ENCODE measurements at places on chromosomes 16 and 17.

DNA sequence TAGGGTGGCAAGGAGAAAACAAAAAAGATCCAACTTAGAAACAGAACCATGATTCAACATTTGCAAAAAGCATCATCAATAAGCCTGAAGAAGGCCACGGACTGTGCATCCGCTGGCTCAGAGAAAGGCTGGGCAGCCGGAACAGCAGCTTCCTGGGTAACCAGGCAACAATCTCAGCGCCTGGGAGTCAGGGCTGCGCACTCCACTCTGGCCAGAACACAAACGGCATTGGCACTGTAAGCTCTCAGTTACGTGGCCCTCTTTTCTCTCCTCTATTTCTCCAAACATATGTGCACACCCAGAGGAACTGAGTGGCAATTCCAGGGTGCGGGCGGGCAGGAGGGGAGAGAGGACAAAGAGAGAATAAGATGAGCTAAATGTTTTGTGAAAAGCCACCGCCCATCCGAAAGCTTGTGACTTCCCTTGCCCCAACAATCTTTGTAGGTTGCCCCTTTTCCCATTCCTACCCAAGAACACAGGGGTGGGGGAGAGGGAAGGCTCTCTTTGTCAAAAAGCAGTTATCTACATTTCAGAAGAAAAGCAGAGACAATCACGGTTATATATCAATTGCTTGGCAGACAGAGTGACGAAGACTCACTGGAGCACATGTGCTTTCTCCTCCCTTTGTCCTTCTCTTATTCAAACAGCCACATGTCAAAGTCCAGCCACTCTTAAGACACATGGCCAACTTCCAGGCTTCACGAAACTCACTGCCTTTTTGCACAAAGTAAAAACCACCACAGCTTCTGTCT lies 6.6 kb upstream of the GHDC start:
- H3K27me3 ChIP-seq: no peaks in the 10 kb centered on the region
- no peak overlapping the region for H3K27ac ChIP-seq
- H3K4me1 ChIP-seq: no peaks in the 10 kb centered on the region
- H3K36me3 ChIP-seq: 0 out of 2 replicates have a peak, but pooled peaks cover 2% of the 10 kb centered on the region
- H3K4me3 ChIP-seq: no peak overlapping the region

DNA sequence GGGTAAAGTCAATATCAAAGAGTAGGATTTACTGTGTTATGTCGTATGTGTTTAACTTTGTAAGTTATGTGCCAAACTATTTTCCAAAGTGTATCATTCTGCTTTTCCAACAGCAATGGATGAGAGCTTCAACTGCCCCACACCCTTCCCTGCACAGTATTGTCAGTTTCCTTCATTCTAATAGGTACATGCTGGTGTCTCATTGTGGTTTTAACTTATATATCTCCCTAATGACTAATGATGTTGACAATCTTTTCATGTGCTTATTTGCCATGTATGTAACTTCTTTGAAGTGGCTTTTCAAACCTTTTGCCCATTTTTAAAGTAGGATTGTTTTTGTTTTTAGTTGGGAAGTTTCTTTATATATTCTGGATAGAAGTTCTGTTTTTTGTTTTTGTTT lies 3.8 kb downstream of the DDX19B start:
- H3K27ac ChIP-seq: no peak overlapping the region
- no peaks in the 10 kb centered on the region for H3K27me3 ChIP-seq
- no peak overlapping the region for H3K4me3 ChIP-seq

- no peak for DNase-seq
- H3K4me1 ChIP-seq: 0 out of 2 replicates have a peak, but pooled peaks cover 1% of the 10 kb centered on the region
- no peak overlapping the region for H3K4me3 ChIP-seq
- H3K36me3 ChIP-seq: no peaks in the 10 kb centered on the region
- H3K27me3 ChIP-seq: no peaks in the 10 kb centered on the region
These were observed 11.3 kb upstream of the PDXDC1 start for GRCh38 chr16:14963281-14964173.

- DNase-seq: no peak
- H3K27me3 ChIP-seq: no peaks in the 10 kb centered on the region
- H3K36me3 ChIP-seq: no peaks in the 10 kb centered on the region
- peaks cover 1% of the 10 kb centered on the region for H3K4me1 ChIP-seq
- H3K27ac ChIP-seq: no peak overlapping the region
- H3K4me3 ChIP-seq: no peak overlapping the region
These were observed 82.3 kb downstream of the SDR42E1 start for GRCh38 chr16:81928975-81929374.

GRCh38 chr16:11497851-11498289 lies 88.8 kb downstream of the LITAF start:
- no peak overlapping the region for H3K27ac ChIP-seq
- no peaks in the 10 kb centered on the region for H3K27me3 ChIP-seq
- peaks cover 13% of the 10 kb centered on the region for H3K4me1 ChIP-seq
- H3K36me3 ChIP-seq: no peaks in the 10 kb centered on the region

GRCh38 chr16:73356401-73357079 lies 308.6 kb upstream of the ZFHX3 start:
- H3K36me3 ChIP-seq: no peaks in the 10 kb centered on the region
- peak; percentile 5 for DNase-seq
- H3K4me3 ChIP-seq: no peak overlapping the region
- H3K27ac ChIP-seq: no peak overlapping the region

DNA sequence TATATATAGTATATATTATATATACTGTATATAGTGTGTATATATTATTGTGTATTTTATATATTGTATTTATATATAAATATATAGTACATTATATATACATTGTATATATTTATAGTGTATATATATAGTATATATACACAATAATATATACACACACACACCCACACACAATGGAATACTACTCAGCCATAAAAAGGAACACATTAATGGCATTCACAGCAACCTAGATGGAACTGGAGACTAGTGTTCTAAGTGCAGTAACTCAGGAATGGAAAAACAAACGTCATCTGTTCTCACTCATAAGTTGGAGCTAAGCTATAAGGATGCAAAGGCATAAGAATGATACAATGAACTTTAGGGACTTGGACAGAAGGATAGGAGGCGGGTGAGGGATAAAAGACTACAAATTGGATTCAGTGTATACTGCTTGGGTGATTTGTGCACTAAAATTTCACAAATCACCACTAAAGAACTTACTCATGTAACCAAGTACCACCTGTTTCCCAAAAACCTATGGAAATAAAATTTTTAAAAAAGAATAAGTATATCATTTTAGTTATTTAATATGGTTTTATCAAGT lies 201.9 kb upstream of the CDH11 start:
- no peak for DNase-seq
- H3K4me3 ChIP-seq: no peak overlapping the region
- no peaks in the 10 kb centered on the region for H3K36me3 ChIP-seq
- no peaks in the 10 kb centered on the region for H3K4me1 ChIP-seq

DNA sequence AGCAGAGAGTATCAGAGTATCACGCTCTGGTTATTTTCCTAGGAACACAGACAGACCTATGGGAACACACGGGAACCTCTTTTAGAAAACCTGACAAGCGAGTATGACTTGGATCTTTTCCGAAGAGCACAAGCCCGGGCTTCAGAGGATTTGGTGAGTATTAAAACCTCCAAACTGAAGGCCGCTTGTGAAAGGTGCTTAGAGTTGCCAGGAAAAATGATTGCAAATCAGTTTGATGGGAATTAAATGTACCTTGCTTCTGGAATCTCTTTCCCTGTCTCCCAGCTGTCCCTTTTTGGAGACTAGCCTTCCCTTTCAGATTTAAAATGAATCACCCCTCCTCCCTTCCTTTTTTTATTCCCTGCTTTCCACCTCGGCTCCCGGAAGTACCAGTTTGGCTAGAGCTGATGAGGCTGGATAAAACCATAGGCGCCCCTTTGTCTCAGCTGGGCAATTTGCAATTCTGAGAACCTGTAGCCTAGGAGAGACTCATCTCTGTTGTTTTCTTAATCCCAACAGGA lies 27.3 kb downstream of the KAT7 start:
- no peak overlapping the region for H3K4me3 ChIP-seq
- H3K36me3 ChIP-seq: peaks cover 3% of the 10 kb centered on the region
- H3K27me3 ChIP-seq: no peaks in the 10 kb centered on the region

DNA sequence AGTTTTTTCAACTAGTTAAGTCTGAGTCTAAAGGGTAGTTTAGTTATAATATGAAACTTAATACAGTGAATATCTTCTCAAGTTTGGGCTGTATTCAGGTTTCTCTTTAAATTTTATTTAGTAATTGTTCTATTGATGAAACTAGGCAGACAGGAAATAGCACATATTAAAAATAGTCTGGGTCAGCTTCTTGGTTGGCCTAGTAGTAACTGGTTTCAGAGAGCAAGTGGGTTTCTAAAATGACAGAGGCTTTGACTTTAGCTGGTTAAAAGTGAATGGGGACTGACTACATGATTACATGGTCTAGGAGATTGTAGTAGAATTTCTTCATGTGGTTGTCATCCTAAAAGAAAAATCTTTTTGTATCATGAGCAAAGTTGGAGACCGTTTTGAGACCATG lies 46.8 kb downstream of the OMG start:
- no peak overlapping the region for H3K4me3 ChIP-seq
- H3K27me3 ChIP-seq: no peaks in the 10 kb centered on the region
- no peaks in the 10 kb centered on the region for H3K36me3 ChIP-seq
- H3K4me1 ChIP-seq: peaks cover under 1% of the 10 kb centered on the region
- H3K27ac ChIP-seq: no peak overlapping the region

DNA sequence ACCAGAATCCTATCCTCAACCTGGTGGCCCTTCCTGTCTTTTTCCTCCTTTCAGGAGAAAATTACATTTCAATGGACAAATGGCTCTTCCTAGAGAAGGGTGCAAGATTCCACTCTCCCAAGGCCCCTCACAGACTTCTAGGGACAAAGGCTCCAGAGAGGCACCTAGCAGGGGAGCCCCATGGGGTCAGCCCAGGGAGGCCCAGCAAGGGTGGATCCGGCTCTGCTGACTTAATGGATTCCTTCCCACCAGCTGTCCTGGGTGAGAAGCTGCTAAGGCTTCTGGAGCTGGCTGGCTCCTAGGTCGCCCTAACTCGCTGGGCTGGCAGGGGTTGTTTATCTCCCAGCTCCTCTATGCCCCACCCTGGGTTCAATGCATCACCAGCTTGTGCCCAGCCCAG lies 152.4 kb downstream of the ZNF423 start:
- no peak overlapping the region for H3K4me3 ChIP-seq
- H3K27me3 ChIP-seq: no peaks in the 10 kb centered on the region
- no peak overlapping the region for H3K27ac ChIP-seq
- H3K36me3 ChIP-seq: no peaks in the 10 kb centered on the region
- no peak for DNase-seq
